ENCODE measurements at places on chromosomes 2 and 18.

- DNase-seq: peak; percentile 23
Measured at GRCh38 chr2:28507796-28508764, 12.2 kb downstream of the PLB1 start.

DNA sequence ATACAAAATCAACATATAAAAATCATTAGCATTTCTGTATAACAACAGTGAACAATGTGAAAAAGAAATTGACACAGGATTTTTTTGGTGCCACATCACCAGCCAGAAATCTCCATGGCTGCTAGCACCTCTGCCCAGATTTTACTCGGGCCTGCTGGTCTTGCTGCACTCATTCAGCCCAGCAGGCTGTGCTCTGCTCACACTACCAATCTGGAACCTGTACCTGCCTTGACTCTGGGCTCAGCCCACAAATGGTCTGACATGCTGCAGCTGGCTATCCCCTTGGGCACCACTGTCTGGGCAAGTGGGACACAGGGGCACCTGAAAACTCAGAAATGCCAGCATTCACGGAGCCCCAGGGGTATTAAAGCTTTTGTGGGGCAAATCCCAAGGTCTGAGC is 392.5 kb upstream of the NRXN1 start:
- DNase-seq: no peak

- DNase-seq: no peak
Measured at GRCh38 chr2:62475172-62476011, 30.6 kb downstream of the TMEM17 start.

- no peak for DNase-seq
Measured at GRCh38 chr2:126736133-126736874, 80.3 kb downstream of the GYPC start.

DNA sequence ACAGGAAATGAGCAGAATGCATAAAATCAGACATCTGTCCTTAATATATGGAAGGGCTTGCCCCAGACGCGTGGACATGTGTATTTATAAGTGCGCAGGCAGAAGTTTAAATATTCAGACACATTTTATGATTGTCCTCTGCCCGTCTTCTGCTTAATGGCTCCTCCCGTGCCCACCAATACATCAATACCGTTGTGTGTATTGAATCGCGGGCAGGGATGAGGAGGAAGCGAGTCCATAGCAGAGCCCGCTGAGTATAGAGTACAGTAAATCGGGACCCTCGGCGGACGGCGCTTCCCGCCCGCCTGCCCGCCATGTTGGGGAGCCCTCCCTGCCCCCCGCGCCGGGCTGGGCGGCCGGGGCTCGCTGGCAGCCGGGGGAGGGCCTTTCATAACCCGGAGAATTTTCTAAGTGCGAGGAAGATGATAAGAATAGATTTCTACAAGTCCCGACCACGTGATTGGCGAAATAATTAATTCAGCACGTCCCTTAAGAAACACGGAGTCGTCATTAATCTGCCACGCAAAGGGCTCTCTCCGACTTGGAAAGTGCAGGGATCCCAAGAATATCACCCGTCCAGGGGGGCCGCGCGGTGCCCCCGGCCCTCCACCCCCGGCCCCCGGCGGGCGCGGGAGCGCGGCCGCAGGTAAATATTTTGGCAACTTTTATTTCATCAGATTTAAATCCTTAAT is at the start of gene HOXD3:
Gene HOXD3, plus strand, starts transcription at position 501 of the 692 bp plus-strand sequence. CDS start 11,808 bp downstream, outside the sequence.
- DNase-seq: no peak
